Dermis blood vessel endothelial cell (primary cell): ENCODE measurements at places on chromosomes 16 and 17. TPM values are rescaled to one million over a fixed set of nuclear protein-coding genes. Genes with fewer than 3 reads are reported as not detected.

- no peak for DNase-seq
Observed at GRCh38 chr16:62035115-62036092, 834 bp downstream of the CDH8 start.

DNA sequence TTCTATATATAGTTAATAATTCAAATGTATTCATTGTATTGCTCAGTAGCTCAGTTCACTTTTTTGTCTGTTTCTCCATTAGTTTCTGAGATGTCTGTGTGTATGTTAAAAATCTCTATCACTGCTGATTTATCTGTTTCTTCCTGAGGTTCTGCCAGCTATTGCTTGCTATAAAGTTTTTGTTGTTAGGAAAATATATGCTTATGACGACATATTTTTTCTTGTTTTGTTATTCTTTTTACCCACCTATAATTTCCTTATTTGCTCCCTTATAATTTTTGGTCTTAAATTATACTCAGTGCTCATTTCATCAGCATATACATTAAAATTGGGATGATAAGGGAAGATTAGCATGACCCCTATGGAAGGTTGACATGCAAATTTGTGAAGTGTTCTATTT, 200.6 kb downstream of the GSG1L start:
- no peak for DNase-seq

GRCh38 chr17:30808785-30809286, 15.7 kb downstream of the CRLF3 start:
- DNase-seq = peak; percentile 70

GRCh38 chr16:81938326-81939163, 72.7 kb downstream of the SDR42E1 start:
- no peak for DNase-seq

The NPIPA2 gene
- total RNA-seq = 0.17 and 0.28 TPM in 2 replicates

The PPP1R1B gene
- not detected in 2 replicates for total RNA-seq
